ENCODE measurements at places on chromosomes 3 and 15.
A peak's percentile ranks its signal among the peaks of the same experiment; 100 is the strongest.

GRCh38 chr3:4978204-4978965 is 852 bp upstream of the BHLHE40 start:
- DNase-seq: peak; percentile 87

- no peak for DNase-seq
Measured at GRCh38 chr3:35931867-35932266, 292.5 kb downstream of the ARPP21 start.

GRCh38 chr3:195187609-195188425 is 83.1 kb downstream of the XXYLT1 start:
- no peak for DNase-seq

DNA sequence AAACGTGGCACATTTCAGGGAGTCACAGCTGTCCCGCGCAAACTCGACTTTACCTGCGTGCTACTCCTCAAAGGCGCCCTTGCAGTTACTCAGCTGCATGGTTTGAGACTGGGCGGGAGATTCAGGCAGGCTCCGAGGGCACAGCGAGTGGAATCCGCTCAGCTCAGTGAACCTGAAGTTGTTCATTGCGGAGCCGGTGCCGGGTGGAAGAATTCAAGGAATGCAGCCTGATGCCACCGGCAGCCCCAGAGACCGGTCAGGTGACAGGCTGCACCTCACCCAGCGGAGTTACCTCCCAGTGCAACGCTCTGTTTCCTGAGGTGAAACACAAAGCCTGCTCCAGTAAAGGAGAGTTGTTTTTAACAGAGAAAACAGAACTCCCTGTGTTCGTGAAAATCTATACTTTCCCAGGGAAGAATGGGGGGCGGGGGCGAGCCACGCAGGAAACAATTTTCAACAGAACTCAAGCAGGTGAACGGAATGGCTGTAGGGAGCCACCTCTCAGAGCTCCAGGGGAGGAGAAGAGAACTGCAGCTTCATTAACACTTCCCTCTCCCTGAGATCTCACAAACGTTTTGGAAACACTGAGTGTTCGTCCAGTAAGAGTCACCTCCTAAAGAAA is 3.8 kb downstream of the VEPH1 start:
- DNase-seq: peak; percentile 53

GRCh38 chr15:98853161-98853560 is 154.4 kb downstream of the PGPEP1L start:
- peak; percentile 92 for DNase-seq

GRCh38 chr15:99432271-99433025 is 133.3 kb upstream of the MEF2A start:
- peak; percentile 26 for DNase-seq

DNA sequence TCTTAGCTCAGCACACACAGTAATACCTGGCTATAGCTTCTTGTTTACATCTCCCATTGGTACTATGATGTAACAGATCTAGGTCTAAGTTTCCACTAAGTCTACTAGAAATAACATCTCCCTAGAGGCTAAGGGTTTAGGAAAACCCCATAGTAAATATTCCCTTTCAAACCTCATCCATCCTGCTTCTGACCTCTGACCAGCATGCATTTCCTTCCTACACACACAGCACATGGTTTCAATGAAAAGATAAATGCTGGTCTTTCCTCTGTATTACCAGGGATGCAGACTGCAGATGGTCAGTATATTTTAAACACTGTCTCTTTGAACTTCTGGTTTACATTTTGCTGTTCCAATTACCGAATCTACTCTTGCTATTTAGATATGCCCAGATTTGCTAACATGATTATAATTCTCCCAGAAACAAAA is 96.6 kb downstream of the EFL1 start:
- DNase-seq: no peak

- no peak for DNase-seq
Measured at GRCh38 chr15:56978898-56979662, 60.6 kb downstream of the TCF12 start.

DNA sequence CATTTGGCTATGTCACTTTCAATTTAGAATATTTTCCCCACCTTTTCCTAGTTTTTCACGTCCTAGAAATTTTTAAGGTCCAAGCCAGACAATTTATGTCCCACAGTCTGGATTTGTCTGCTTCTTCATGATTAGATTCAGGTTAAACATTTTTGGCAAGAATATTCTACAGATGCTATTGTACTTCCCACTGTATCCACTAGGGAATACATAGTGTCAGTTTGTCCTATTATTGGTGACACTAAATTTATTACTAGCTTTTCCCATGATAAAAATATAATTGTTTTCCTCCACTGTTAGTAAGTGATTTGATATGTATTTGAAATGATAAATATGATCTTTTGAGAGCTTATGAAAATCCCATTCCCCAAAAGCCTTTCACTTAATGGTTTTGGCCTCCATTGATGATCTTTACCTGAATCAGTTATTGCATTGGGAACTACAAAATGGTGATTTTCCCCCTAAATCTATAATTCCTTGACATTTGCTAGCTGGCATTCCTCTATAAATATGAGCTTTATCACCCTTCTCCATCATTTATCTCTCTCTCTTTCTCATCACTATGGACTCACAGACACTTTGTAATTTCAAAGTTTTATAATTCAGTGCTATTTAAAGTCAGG is 8.3 kb downstream of the ARL14 start:
- no peak for DNase-seq

- no peak for DNase-seq
Measured at GRCh38 chr3:112623717-112624116, 17.2 kb downstream of the CCDC80 start.

GRCh38 chr15:38323895-38324294 is 71.3 kb downstream of the SPRED1 start:
- DNase-seq: no peak

- no peak for DNase-seq
Measured at GRCh38 chr15:99502661-99503060, 63.1 kb upstream of the MEF2A start.

DNA sequence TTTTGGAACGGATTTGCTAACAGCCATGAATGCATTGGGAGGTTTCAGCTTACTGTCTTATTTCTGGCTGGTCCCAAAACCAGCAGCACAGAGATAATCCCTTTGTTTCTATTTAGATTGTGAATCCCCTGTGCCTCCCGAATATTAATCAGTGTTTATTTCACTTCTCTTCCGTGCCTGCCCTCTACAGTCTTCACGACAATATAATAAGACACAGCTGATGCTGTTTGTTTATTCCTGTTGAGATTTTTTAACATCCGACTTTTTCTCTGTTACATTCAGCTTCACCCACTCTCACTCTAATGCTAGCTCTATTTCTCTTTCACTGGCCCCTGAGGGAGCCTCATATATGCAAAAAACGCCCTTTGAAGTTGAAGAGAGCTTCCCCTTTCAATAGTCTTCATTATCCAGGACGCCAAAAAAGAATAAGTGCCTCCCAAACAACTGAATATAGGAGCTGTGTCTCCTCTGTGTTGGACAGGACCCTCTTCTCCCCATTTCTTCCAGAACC is 995.3 kb downstream of the ROBO2 start:
- DNase-seq: no peak

DNA sequence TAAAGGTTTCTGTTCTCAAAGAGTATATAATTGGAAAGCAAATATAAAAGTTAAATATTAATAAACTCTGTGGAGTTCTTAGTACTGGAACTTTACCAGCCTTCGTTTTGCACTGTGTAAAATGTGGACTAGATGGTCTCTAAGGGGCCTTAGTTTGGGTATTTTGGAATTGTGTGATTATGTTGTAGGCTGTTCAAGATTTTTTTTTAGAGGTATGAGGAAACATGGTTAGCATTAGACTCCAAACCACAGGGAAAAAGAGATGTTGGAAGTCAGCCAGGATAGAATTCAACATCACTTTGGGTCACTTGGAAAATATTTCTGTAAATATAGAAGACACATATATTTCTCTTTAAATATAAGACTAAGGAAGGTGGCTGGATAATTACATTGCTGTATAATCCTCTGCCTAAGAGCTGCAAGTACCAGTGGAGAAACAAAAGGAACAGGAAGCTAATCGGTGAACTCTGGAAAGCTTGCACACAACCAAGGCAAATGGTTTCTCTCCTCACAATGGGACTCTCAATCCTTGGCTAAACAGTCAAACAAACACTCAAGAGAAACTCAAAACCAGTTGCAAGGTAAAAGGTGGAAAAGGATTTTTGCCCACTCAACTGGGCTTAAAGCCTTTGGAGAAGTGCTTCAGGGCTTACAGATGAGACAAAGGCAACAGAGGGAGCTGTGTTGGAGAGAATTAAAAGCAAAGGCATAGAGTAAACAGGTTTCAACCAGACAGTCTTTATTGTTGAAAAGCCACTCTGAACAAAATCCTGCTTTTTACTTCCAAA is 141.7 kb downstream of the NR1D2 start:
- DNase-seq: no peak

GRCh38 chr3:130457671-130458070 is 59.3 kb upstream of the COL6A6 start:
- DNase-seq: no peak

GRCh38 chr15:71806452-71806931 is 3.9 kb upstream of the NR2E3 start:
- no peak for DNase-seq

DNA sequence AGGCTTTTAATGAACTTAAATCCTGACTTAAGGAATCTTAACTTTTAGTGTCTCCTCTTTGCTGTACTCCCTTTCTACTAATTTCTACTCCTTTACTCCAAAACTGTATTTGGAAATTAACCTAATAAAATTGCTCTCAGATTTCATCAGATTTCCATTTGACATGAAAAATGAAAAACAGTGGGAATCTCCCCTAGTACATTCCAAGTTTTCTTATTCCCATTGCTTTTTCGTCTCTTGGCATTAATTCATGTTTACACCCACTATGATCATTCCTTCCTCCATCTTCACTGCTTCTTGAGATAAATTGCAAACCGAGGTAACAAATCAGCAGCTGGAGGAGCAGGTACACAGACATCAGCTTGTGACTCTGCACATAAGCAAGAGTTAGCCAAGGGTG is 208.7 kb downstream of the VGLL3 start:
- no peak for DNase-seq

DNA sequence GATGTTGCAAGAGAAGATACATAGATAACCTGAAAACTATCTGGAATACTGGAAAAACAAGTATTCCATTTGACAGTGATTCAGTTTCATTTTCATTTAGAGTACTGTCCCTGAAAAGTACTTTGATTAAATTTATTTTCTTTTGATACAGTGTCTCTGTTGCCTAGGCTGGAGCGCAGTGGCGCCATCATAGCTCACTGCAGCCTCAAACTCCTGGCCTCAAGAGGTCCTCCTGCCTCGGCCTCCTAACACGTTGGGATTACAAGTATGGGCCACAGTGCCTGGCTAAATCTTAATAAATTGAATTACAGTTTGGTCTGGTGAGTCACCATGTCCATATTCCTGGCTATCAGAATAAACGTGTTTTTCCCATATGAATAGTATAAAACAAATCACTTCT is 1.6 kb upstream of the LEO1 start:
- DNase-seq: no peak

DNA sequence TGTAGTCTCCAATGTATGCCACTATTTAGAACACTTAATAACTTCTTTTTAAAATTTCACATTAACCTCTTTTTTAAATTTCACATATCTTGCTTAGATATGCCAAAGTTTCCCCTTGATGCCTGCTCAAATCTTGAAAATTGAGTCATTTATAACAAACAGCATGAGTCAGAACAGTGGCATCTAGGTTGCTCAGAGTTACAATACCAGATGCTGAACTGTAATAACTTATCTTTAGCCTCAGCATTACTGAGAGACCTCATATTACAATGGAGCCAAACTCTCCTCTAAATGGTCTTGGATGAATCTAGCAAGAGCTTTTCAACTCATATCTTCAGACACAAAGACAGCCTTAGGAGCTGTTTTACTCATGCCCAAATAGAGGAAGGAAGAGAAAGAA is 439.3 kb upstream of the ARPP21 start:
- DNase-seq: no peak

DNA sequence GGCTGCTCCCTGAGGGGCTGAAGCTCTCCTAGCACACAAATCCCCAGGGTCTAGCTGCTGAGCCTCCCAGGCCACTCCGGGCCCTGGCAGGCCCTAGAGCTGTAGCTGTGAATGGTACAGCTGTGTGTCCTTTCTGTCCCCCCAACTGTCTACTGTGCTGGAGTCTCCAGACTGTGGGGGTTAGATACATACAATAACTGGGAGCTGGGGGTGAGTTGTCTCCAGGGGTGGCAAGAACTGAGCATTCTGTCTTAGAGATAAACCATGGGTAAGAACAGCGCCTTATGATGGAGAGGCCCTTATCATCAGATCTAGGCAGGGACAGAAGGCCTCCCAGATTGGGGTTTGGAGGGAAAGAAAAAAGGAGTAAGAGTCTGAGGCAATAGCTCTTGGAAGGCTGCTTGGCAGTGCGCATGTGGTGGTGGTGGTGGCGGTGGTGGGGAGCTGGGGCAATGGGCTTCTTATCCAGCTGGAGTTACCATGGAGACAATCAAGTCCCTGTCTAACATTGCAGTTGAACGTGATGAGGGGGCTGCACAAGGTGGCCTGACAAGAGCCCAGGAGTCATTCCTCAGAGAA is 3.6 kb downstream of the CYB561D2 start:
- no peak for DNase-seq

DNA sequence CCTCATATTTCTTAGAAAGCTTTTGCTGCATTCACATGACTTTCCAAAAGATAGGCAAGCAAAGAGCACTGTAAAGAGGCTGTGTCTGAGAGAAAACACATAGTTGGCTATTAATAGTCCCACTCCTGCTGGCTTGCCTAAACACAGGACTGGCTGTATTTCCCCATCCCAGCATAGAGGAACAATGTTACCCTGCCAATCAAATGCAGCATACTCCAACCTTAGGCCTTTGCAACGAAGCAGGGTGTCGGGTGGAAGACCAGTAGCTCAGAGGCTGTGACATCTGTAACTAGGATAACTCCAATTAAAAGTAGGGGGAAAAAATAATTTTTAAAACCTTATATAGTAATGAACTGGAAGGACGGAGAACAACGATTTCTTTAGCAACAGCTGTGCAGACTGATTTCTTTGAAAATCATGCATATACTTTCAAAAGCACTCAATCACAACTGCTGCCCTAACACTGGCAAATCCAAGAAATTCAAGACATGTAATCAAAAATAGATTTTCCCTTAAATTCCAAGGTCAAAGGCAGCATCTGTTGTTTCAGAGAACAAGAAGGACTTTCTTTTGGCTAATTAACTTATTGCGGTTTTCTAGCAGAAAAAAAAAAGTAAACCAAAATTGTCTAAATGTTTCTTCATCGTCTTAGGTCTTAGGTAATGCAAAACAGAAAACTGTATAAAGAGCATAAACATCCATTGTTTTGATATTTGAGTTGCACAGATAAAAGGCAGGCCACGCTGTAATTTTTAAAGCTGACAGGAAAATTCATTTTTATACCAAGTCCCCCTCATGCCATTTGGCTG is 139.3 kb downstream of the TNIK start:
- no peak for DNase-seq

DNA sequence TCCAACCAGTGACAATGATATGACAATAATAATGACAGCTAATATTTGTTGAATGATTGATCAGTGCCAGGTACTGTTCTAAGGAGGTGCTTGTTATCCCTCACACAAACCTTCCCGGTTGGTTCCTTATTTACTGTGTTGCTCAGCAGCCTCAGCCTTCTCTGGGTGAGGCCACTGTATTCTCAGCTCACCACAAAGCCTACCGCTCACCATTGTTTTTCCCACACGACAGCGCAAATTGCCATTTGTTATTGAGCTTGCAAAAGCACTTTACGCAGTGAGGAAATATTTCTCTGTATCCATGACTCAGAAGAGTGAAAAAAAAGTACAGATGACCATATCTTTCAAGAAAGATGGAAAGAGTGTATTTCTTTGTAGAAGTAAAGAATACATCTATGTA is 49.5 kb upstream of the PDZRN3 start:
- no peak for DNase-seq

All from right forelimb (tissue), 1 donor.